ENCODE measurements at places on chromosomes 2 and 18.

GRCh38 chr2:156540706-156541105, 104.5 kb downstream of the GPD2 start:
- DNase-seq, result no peak

GRCh38 chr2:181848261-181848886, 43.2 kb upstream of the ITPRID2 start:
- no peak for DNase-seq

- no peak for DNase-seq
Observed at GRCh38 chr2:107195631-107196030, 309.7 kb upstream of the ST6GAL2 start.

- DNase-seq, result no peak
Observed at GRCh38 chr2:173407176-173407575, 52.5 kb downstream of the CDCA7 start.

- DNase-seq, result no peak
Observed at GRCh38 chr18:48778344-48779011, 172.3 kb downstream of the SMAD7 start.

DNA sequence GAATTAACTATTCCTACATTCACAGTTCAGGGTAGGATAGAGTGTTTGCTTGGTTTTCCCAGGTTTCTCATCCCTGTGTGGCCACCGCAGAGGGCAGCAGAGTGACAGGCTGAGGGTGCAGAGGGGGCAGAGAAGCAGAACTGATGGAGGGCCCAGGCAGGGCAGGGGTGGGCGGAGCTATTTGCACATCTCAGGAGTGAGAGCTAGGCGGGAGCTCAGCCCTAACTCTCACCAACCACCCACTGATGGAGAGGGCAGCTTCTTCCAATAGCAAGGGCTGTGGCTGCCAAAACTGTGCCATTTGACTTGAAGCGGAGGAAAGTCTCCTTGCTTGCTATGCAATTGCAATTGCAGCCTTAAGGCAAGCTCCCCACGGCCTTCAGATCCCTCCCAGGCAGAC, 12.0 kb upstream of the DARS1 start:
- no peak for DNase-seq

- no peak for DNase-seq
Observed at GRCh38 chr2:53690876-53691275, 76.7 kb upstream of the CHAC2 start.

DNA sequence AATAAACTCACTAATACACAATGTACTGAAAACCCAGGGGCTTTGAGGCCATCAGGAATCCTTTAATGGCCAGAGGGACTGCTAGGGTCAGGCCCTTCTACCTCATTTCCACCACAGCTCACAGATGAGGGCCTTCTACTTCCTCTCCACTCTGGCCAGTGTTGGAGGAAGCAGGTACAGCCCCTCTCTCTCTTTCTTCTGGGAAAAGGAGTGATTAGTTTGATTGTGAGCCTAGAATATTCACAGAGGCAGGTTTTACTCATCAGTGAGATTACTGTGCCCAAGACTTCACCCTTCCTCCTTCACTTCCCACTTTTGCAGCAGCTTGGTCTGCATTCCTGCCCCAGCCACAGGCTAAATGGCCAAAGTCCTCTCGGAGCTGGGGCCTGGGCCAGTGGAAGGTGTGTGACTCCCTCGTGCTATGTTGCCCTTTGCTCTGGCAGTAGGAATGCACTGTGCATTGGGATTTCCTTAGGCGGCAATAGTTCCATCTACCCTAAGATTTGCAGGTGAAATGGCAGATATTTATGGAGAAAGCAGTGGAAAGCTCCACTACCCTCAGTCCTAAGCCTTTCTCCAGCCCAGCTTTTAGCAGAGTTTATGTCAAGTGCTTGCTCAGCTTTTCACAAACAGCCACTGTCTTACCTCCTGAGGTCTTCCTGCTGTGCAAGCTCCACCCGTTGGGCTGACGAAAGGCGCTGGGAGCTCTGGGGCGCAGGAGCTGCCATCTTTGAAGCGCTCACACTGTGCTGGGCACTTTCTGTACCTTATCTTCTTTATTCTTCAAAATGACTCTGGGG, 36.2 kb upstream of the YES1 start:
- no peak for DNase-seq

GRCh38 chr2:150911766-150912280, 349.8 kb downstream of the RBM43 start:
- no peak for DNase-seq
